ENCODE measurements at places on chromosomes 1 and 21. TPM values are rescaled to one million over a fixed set of nuclear protein-coding genes. Genes with fewer than 3 reads are reported as not detected.

The TMEM53 gene
- total RNA-seq = 2.2 TPM

The CYP4B1 gene
- total RNA-seq = 7.4 TPM

DNA sequence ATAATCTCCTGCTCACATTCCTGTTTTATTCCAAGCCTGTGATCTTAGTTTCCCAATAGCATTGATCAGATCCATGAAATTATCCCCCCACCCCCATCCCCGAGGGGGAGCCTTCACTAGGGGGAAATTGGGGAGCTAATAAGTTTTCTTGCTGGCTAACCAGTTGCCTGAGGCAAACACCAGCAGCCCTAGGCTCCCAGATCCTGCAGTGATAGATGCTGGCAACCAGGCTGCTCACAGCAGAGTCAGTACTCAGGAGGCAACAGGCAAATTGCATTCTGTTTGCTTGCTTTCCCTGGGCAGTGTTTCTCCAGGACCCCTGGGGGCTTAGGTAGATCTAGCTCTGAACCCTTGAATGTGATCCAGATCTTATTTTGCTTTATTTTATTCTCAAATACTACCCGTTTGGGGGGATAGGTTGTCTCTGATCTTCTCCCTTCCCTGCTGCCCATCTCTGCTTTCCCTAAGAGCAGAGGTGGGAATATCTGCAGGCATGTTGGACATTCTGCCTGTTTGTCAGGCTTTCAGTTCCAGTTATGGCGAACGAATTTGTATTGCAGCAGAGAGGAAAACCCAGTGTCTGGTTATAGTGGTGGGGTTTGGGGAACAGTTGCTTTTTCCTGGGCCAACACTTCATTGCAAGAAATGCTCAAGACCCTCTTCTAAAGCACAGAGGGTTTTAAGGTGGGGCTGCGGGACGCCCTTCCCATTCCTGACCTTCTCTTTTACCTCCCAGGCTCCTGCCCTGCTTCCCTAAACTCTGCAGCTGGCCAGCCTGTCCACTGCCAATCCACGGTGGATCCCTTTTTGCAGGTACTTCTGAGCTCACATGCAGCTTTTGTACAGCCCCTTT, 289.8 kb upstream of the PLXNA2 start:
- DNase-seq = no peak

GRCh38 chr1:38123356-38124135, 77.0 kb upstream of the POU3F1 start:
- DNase-seq = no peak

The ATP1A1 gene
- 109 TPM for total RNA-seq

The FOXO6 gene
- 4.1 TPM for total RNA-seq

The LDLRAD1 gene
- not detected for total RNA-seq

The TEDDM1 gene
- total RNA-seq = not detected

The CIART gene
- 2.1 TPM for total RNA-seq

DNA sequence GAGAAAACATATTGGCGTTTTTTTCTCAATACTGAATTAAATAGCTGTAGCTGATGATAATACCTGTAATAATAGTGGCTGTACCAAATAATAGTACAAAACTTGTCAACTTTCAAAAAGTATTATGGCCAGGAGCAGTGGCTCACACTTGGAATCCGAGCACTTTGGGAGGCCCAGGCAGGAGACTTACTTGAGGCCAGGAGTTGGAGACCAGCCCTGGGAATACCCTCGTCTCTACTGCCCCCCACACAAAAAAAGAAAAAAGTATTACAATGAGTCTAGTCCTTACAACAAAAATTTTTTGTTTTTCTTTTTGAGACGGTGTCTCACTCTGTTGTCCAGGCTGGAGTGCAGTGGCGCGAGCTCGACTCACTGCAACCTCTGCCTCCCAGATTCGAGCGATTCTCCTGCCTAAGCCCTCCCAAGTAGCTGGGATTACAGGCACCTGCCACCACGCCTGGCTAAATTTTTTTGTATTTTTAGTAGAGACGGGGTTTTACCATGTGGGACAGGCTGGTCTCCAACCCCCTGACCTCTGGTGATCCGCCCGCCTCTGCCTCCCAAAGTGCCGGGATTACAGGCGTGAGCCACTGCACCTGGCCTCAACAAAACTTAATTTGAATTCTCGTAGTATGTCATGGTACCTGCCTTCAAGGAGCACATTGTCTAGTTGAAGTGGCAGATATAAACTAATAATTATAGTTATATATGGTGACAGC, 1.4 kb downstream of the RBBP4 start:
- no peak for DNase-seq

GRCh38 chr1:18820791-18821641, 38.4 kb downstream of the TAS1R2 start:
- DNase-seq = peak; percentile 45

DNA sequence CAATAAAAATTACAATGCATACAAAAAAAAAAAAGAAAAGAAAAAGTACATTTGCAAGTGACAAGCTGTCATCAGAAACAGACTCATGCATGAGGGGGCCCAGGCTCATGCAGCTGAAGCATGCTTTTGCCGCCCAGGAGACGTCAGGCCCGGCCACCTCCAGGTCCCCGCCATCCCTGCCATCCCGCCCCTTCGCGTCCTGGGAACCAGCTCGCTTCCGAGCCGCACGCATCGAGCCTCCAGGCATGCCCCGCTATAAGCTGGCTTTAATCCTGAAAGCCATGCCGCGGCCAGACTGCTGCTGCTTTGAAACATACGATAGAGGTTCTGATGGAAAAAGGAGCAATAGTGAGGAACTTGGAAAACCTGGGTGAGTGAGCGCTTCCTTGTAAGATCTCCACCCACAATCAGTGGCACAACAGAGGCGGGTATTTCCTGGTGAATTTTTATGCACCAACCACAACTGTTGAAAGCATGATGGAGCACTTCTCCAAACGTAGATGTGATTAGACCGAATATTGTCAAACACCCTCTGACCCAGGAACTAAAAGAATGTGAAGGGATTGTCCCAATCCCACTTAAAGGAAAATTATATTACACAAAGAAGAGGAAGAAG, 113.7 kb downstream of the FAF1 start:
- DNase-seq = no peak

The RNASEL gene
- total RNA-seq = 6.6 TPM

The PDE9A gene
- total RNA-seq = 3.4 TPM

GRCh38 chr1:53371121-53371666, 43.3 kb upstream of the LRP8 start:
- DNase-seq = no peak

The CFAP45 gene
- total RNA-seq = 0.59 TPM

The PRUNE1 gene
- total RNA-seq = 11.4 TPM

DNA sequence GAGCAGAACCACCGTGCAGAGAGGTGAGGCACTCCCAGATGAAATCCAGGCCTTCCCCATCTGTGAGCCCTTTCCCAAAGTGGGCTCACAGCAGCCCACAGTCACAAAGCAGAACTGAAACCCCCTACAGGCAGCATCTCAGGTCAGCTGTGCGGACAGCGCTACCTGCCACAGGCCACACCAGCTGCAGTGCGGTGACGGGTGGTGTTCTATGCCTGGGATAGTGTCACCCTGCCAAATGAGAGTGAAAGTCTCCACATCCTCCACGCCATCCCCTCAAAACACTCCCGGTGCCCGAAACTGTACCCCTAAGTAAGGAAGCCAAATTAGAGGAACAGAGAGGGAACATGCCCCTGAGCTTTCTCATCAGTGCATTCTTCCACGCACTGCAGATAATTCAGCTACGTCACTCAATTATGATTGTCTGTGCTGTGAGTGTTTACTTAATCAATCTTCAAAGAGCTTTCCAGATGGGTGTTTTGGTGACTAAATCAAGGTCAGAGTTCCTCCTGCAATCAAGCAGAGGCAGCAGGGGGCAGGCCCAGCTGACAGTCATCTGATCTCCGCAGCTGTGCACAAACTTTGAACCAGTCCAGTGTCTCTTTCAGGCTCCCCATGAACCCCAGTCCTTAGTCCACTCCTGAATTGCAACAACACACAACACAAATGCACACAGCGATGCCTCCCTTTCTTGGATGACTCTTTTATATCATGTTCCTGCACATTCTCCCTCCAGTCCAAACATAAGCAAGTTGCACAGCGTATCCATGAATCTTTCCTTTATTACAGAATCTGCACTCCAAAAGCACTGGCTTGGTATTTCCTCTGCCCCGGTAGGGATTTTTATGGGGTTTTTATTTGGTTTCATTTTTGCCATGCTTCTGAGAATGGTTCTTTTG, 150.0 kb downstream of the TOMM20 start:
- peak; percentile 64 for DNase-seq

GRCh38 chr1:180179162-180179957, 24.7 kb downstream of the QSOX1 start:
- DNase-seq = no peak

- DNase-seq = no peak
Measured at GRCh38 chr1:173438675-173439074, 38.5 kb upstream of the PRDX6 start.

The NT5C1A gene
- 2.0 TPM for total RNA-seq

The CFHR1 gene
- 0.59 TPM for total RNA-seq

The HSF2BP gene
- 0.89 TPM for total RNA-seq

DNA sequence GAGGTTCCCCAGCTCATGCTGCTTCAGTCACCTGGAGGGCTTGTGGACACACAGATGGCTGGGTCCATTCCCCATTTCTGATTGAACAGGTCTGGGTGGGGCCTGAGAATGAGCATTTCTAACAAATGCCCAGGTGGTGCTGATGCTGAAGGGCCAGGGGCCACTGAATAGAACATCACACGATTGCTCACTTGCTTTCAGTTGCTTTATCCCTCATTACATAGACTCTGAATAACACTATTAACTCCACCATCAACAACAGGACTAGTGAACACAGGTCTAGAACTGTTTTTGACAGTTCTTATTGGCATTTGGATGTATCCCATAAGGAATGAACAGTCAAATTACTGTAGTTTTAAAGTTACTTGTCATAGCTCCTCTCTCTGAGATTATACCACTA, 12.1 kb downstream of the TRAPPC10 start:
- DNase-seq = no peak

The PERM1 gene
- 0.99 TPM for total RNA-seq

The NECTIN4 gene
- total RNA-seq = 49.6 TPM

- DNase-seq = no peak
Measured at GRCh38 chr1:101547357-101547756, 310.5 kb downstream of the S1PR1 start.

- DNase-seq = no peak
Measured at GRCh38 chr1:244068567-244068966, 17.5 kb downstream of the ZBTB18 start.

The TNFSF4 gene
- total RNA-seq = 1.6 TPM

- DNase-seq = peak; percentile 50
Measured at GRCh38 chr1:28668956-28669723, 556 bp downstream of the GMEB1 start.

- DNase-seq = no peak
Measured at GRCh38 chr1:194903524-194903923, 1704.7 kb downstream of the KCNT2 start.

DNA sequence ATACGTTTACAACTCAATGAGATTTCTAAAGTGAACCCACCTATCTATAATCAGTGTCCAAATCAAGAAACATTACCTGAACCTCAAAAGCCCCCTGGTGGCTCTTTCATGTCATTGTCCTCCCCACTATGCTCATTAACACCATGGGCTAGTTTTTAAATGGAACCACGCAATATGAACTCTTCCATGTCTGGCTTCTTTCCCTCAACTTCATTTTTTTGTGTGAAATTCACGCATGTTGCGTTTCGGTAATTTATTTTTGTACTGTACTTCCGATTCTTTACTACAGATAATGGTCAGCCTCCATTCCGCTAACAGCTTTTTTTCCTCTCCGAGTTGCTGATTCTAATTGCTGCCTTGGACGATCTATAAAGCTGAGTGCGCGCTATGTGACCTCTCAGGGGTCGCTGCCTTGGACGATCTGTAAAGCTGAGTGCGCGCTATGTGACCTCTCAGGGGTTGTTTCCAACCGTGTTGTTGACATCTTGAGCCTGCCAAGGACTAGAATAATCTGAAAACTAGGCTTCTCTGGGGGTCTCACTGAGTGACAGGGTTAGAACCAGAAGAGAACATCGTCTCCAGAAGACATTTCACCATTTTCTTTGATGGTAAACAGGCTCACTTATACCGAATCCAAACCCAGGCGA, 1.1 kb upstream of the CACYBP start:
- DNase-seq = peak; percentile 83

All from skin of body (tissue), 3 donors.